T-cell (primary cell): ENCODE measurements at places on chromosomes 4 and X.
A peak's percentile ranks its signal among the peaks of the same experiment; 100 is the strongest.

DNA sequence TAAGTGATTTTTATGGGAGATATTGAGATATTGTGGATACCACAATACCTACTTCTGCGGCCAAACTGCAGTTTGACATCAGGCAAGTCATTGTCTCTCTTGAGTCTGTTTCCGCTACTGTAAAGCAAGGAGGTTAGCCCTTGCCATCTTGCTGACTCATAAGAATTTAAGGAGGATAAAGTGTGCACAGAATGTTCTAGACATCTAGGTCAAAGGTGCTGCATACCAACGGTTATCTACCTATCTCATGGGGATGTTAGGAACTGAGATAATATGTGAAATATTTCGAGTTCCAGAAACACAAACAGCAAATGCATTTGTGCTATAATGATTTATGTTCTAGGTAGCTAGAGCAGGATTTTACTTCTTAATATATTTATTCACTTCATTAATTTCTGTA is 211.5 kb upstream of the NR3C2 start:
- no peak for DNase-seq

GRCh38 chr4:37892641-37893040 is 1.8 kb downstream of the TBC1D1 start:
- DNase-seq, result peak; percentile 40

GRCh38 chr4:180153587-180153986 is 2089.6 kb upstream of the TENM3 start:
- no peak for DNase-seq

DNA sequence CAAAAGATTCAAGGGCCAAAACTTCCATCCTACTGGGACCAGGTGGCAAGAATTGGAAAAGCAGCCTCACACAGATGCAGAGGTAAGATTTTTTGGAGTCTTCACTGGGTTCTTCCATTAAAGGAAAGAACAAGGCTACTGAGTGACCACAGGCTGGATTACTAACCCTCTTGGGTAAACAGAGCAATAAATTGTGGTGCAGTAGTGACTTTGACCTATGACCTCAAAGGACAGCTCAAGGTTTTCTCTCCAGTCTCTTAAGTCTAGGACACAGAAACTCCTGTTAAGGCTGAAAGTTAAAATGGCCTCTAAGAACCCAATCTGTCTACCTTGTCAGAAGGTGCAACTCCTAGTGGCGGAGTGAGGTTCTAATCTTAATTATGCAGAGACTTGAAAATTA is 464.9 kb downstream of the SMARCA1 start:
- DNase-seq, result no peak

DNA sequence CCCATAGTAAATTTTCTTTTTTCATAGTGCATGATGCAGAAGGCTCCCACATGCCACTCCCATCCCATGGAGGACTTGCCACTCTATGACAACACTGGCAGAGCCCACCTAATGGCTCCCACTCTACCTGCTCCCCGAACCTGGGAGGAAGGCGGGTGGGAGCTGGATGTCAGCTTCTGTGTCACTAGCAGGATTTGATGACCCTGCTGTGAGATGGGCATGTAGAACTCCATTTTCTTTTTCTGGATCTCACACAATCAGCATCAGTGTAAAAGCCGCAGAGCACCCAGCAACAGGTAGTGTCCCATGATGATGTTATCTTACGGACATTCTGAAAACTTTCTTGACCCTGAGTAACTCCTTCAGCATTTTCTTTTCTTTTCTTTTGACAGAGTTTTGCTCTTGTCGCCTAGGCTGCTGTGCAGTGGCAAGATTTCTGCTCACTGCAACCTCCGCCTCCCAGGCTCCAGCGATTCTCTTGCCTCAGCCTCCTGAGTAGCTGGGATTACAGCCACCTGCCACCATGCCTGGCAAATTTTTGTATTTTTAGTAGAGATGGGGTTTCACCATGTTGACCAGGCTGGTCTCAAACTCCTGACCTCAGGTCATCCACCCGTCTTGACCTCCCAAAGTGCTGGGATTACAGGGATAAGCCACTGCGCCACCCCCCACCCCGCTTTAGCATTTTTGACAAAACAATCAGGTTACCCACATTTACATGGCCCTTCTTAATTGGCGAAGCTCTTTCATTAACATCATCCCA is 15.0 kb upstream of the ADH1A start:
- no peak for DNase-seq

- DNase-seq, result no peak
Measured at GRCh38 chr4:5381961-5382441, 326.4 kb downstream of the EVC2 start.

- no peak for DNase-seq
Measured at GRCh38 chr4:123256901-123257300, 139.7 kb upstream of the SPRY1 start.
